ENCODE measurements at places on chromosomes 12 and 14.

DNA sequence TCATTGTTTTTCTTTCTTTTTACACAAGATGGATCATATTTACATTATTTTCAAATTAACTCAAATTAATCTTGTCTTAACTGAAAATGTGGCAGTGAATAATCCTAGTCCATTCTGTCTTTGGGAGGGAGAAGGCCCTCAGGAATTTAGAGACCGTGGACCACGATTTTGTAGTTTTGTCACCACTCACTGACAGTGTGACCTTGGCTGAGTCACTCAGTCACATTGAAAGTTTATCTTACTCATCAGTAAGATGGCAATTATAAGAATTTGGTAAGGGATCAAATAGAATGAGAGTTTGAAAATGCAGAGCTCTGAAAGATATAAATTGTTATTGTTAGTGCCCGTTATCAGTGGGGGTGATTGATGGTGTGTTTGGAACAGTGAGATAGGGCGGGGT is 16.4 kb downstream of the FOXJ2 start:
- DNase-seq: no peak

DNA sequence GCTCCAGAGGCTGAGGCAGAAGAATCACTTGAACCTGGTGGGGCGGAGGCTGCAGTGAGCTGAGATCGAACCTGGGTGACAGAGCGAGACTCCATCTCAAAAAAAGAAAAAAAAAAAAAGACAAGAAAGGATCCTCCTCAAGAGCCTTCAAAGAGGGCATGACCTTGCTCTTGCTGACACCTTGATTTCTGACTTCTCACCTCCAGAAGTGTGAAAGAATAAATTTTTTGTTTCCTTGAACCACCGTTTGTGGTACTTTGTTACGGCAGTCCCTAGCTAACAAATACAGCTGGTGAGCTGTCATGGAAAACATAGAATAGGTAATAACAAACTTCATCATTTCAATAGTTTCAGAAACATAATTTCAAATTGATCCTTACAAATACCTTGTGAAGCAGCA is 1.9 kb upstream of the ACTR10 start:
- no peak for DNase-seq

DNA sequence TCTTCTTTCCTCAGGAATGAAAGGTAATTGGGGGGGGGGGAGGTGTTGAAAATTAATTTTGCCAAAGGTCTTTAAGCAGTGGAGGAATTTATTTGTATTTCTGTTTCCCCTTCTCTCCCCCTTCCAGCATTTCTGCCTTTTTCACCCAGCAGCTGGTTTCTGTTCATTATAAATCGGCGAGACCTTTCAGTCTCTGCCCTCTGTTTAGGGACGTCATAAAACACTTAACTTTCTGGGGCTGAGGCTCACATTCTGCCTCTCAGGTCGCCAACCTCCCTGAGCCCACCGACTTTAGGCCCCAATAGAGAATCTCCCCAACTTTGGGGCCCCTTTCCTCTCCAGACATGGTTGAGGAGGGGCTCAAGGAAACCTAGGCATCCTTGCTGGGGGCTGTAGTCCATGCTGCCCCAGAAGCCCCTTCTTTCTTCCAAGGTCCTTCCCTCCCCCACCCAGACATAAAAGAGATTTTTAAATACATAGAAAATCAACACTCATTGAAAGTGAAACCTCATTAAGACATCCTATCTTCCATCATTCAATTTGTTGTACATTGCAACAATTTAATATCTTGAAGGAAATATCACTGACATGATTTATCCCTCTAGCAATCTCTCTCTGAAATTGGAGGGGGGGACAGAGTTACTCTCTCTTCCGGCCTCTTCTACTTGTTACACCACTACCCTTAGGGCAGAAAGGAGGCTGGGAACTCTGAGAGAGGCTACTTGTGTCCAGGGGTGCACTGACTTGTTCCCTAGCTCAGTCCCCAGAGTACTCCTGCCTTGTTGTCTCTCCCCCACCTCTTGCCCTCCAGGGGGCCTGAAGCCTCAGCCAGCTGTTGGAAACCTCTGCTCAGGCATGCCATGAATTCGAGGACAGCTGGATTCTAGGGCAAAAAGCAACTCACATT is 2.5 kb upstream of the HOXC6 start:
- no peak for DNase-seq

GRCh38 chr14:68308726-68309520 is 483.9 kb downstream of the ZFP36L1 start:
- DNase-seq: no peak

DNA sequence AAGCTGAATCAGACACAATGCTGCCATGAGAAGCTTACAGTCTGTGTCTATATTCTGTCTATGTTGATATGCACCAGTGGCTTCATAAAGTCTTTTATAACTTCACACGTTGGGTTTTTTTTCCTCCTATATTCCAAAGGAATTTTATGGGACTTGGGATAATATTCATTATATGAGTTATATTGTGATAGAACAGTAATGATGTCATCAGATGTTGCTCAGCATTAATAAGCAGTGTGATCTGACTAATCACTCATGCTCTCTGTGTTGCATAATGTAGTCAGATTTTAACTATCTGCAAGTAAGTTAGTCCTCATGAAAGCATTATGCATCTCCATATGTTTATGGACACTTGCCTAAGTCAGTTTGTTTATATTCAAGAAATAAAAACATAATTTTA is 159.6 kb downstream of the PLCZ1 start:
- DNase-seq: no peak

- DNase-seq: no peak
Observed at GRCh38 chr12:59937148-59937547, 341.3 kb downstream of the SLC16A7 start.

GRCh38 chr12:54160769-54161480 is 27.9 kb downstream of the SMUG1 start:
- DNase-seq: no peak

DNA sequence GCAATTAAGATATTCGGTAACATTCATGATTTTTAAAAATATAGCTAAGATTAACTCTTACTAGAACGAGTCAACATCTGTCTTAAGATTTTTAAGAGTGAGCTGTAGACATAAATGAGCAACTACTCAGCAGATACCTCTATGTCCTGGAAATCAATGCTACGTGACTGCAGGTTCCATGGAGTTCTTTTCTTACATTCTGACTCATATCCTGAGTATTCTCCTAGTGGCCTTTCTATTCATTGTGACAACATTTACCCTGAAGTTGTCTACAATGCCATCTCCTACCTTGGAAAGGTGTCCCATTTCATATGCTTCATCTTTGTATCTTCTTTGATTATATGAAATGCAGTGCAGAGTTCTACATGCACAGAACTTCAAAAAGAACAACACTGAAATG is 59.9 kb downstream of the PKP2 start:
- no peak for DNase-seq

- no peak for DNase-seq
Observed at GRCh38 chr14:99242816-99243721, 28.9 kb downstream of the BCL11B start.

DNA sequence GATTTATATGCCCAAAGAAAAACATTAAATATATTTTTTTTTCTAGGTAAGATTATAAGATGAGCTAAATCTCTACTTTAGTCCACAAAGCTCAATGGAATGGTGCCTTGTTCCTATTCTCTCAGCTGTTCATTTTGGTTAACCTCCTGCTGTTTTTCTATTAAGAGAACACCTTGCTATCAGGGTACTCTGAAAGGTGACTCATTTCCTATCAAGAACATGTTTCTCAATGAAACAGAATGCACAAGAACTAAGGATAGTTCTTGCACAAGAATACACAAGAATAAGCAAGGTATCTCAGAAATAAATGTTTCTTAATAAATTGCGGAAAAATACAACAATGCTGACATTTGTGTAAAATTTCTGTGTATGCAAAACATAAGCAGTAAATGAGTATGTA is 14.1 kb downstream of the ABCD2 start:
- no peak for DNase-seq

DNA sequence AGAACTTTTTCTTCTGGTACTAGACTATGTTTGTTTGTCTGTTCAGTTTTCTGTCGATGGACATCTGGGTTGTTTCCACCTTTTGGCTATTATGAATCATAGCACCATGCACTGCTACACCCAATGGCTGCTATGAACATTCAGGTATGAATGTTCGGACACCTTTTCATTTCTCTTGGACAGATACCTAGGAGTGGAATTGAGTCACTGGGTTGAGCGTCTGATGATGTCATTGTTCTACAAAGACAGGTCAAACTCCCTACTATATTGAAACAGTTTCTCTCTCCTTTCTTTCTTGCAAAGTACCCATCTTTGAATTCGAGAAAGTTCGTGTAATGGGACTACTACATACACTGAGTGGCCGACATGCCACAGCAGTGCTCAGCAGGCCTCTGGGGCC is 44.7 kb downstream of the KCTD10 start:
- no peak for DNase-seq

- DNase-seq: no peak
Observed at GRCh38 chr12:116160231-116160630, 117.3 kb downstream of the MED13L start.

DNA sequence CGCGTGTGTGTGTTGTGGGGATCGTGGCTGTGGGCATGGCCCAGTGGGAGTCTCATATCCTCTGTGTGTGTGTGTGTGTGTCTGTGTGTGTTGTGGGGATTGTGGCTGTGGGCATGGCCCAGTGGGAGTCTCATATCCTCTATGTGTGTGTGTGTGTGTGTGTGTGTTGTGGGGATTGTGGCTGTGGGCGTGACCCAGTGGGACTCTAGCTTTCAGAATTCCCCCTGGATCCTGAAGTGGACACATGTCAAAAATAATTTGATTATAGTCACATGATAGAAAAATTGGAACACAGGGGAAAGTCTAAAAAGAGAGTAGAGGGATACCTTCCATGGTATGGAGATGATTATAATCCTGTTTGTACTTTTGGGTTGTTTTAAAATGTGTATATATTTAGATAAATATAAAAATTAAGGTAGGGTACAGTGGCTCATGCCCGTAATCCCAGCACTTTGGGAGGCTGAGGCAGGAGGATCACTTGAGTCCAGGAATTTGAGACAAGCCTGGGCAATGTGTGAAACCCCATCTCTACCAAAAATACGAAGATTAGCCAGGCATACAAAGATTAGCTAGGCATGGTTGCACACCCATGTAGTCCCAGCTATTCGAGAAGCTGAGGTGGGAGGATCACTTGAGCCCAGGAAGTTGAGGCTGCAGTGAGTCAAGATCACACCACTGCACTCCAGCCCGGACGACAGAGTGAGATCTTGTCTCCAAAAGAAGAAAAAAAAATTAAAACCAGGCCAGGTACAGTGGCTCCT is 11.0 kb downstream of the PAPLN start:
- no peak for DNase-seq

DNA sequence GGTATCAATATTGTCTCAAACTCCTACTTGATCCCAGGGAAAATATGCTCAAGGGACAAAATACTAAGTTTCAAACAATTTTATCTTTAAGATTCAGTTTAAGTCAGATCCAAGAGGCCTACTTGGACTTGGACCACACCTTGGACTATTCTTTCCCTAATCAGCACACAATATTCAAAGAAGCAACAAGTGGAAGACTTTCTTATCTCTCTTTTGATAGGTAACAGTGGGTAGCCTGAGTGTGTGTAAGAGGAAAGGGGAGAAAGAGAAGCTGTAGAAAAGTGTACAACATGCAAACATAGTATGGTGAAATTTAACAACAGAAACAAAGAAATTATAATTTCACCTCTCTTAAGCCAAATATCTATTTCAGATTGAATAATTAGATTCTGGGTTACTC is 6.5 kb downstream of the CERS5 start:
- DNase-seq: no peak

DNA sequence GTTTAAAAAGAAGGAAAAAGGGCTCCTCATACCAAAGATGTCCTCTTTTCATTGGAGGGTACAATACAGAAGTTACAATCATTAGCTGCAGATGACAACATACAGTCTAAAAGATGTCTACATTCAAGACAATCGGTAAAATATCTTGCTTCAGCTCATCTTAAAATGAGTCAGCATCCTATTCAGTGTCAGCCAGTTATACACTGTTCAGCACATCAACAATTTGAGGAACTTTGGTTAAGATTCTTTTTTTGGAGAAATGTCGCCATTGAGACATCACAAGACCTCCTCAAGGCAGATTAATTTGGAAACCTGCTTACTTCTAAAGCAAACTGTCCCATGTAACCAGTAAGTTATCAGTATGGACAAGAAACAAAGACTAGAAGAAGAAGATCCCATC is 100.7 kb upstream of the SLC38A4 start:
- DNase-seq: no peak
